Left colon (tissue), 2 donors: ENCODE measurements at places on chromosomes 7 and 10.

DNA sequence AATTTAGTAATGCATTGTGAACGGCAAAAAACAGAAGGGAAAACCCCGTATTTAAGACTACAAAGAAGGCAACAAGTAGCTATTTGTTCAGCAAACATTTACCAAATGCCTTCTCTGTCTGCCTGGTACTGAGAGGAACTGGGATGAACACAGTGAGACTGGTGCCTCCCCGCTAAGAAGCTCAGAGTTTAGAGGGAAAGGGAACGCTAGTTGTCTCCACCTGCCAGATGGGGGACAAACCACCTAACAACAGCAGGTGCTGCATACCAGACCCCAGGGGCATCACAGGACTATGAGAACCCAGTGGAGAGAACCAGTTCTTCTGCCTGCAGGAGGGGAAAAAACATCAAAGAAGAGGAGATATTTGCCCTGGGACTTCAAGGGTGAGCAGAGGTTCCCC is 147.1 kb downstream of the SLC25A13 start:
- no peak for DNase-seq

DNA sequence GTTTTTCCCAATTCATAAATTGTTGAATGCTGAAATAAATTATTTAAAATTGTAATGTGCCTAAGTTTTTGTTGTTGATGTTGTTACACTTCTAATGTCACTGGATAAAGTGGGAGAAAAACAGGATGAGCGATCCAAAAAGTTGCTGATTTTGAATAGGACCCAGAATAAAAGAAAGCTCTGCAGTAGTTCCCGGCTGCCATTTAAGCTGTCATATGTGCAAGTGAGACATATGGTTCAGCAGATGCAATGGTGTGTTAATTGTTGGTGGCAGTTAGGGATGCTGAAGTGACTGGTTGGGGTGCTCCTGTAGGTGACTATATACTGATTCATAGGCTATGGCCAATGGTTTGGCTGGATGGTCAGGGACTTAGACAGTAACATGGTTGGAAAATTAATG is 1517.4 kb upstream of the LRRTM3 start:
- DNase-seq, result no peak

DNA sequence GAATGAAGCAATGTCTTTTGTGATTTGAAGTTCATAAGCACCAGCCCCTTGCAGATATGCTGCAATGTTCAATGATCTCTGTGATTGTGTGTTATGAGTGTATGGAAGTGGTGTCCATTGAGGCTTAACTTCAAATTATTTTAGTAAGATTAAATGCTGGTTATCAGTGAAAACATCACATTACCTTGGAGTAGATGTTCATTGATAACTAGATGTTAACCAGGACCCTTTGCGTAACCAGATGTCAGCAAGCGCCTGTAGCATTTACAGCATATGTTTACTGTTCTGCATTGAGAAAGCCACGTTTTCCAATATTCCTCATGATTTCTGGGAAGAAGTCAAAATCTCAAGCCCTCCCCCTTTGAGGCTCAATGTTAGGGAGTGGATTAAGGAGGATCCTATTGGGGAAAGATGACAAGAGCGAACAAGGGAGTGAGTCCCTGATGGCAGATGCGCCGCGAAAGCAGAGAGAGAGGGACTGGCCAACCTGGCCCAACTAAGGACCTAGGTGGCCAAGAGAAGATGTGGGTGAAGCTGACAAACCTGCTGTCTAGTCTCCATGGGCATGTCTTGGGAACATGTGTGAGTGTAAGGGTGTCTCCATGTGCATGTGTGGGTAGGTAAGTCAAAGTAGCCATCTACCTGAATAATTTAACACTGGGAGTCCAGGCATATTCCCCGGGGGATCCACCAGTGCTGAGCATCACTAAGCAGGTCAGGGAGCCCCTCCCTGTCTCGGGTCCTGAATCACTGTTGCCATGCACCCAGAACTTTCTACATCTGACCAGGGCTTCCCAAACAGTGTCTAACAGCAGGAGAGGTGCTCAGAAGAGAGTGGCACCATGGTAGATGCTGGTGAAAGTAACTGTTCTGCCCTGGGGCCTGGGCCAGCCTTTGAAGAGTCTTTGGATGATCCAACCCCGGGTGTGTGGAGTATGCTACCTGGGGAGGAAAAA is 141.6 kb upstream of the GDF10 start:
- DNase-seq, result no peak

DNA sequence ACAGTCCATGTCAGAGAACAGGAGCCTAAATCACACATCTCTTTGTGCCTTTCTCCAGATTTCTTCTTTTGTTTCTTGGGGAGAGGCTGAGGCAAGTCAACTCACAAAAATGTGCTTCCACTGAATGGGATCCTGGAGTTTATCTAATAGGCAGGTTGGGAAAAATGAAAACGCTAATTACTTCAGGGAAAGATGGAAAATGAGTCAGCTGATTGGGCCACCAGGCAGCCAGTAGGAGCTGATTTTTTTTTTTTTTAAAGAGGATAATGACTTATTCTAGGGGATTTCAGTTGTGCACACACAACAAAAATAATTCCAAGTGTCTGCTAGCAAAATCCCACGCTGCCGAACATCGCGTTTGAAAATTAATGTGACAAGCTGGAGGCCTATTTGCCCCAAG is 412.8 kb upstream of the ZMIZ1 start:
- no peak for DNase-seq

GRCh38 chr10:35391153-35391953 is 55.0 kb downstream of the CCNY start:
- no peak for DNase-seq

GRCh38 chr10:77925795-77926565 is 575 bp downstream of the DLG5 start:
- DNase-seq, result peak; percentile 73

DNA sequence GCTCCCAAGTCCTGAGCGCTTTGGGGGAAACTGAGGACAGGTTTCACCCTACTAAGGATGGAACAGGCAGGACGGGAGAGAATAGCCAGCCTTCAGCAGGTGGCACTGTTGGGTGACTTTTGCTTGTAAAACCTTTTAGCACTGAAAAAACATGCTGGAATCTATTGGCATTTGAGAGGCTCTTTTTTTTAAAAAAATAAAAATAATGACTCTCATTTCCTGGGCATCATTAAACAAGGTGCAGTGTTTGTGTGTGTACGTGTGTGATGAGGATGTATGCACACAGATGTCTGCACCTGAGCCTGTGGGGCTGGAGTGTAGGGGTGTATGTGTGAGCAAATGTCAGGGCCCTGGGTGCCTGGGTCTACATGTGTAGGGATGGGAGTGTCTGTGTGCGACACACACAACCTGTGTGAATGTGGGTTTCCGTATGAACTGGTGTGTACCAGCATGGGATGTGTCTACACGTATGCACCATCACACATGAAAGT is 177.9 kb downstream of the RPS24 start:
- no peak for DNase-seq

- DNase-seq, result peak; percentile 32
Observed at GRCh38 chr7:54546081-54546985, 4.2 kb downstream of the VSTM2A start.

GRCh38 chr10:98582363-98582762 is 135.6 kb upstream of the HPS1 start:
- DNase-seq, result no peak

DNA sequence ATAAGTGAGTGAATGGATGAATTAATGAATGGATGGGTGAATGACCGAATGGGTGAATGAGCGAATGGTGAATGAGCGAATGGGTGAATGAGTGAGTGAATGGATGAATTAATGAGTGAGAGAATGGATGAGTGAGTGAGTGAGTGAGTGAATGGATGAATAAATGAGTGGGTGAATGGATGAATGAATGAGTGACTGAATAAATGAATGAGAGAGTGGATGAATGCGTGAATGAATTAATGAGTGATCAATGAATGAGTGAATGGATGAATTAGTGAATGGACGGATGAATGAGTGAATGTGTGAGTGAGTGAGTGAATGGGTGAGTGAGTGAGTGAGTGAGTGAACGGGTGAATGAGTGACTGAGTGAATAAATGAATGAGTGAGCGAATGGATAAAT is 49.5 kb upstream of the HMX3 start:
- no peak for DNase-seq

- no peak for DNase-seq
Observed at GRCh38 chr10:93319896-93320295, 162.2 kb downstream of the MYOF start.

DNA sequence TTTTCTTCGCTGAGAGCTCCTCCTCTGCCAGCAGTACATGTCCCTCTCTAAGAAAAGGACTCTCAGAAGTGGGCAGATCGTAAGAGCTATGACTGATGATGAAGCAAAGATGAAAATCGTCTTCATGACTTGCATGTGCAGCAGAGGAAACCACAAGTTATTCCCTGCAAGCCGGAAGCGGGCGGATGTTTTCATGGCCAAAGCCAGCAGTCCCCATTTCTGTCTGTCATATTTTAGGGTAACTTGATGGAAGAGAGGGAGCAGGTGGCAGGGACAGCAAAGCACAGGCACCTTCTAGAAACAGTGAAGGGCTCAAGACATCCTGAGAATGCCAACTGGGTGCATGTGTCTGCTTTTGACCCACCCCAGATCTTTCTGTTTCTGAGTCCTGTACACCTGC is 19.9 kb downstream of the KLF6 start:
- DNase-seq, result no peak

DNA sequence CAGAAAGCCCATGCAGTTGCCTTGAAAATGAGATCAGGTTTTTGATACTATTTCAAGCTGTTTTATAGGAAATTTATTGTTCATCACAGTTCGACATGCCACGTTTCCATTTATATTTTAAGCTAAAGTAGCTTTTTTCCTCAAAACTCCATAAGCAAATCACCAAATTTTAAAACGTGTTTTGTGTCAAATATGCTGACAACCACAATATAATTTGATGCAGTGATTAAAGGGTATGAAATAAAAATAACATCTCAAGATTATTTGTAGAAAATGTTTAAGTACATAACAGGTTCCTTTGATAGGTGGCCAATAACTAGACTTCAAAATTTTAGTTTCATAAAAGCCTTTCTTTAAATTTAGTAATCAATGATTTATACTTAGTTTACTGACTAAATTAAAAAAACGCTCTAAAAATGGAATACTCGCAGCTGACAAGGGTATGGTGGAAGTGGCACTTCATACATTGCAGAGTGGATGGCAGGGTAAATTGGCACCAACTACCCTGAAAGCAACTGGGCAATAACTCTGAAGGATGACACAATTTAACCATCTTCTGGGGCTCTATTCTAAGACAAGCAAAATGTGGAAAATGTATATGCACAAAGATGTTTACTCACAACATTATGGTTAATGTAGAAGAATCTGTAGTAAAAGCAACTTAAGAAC is 481.6 kb downstream of the TNS3 start:
- DNase-seq, result no peak

- DNase-seq, result no peak
Observed at GRCh38 chr10:117911684-117912083, 135.1 kb downstream of the RAB11FIP2 start.

DNA sequence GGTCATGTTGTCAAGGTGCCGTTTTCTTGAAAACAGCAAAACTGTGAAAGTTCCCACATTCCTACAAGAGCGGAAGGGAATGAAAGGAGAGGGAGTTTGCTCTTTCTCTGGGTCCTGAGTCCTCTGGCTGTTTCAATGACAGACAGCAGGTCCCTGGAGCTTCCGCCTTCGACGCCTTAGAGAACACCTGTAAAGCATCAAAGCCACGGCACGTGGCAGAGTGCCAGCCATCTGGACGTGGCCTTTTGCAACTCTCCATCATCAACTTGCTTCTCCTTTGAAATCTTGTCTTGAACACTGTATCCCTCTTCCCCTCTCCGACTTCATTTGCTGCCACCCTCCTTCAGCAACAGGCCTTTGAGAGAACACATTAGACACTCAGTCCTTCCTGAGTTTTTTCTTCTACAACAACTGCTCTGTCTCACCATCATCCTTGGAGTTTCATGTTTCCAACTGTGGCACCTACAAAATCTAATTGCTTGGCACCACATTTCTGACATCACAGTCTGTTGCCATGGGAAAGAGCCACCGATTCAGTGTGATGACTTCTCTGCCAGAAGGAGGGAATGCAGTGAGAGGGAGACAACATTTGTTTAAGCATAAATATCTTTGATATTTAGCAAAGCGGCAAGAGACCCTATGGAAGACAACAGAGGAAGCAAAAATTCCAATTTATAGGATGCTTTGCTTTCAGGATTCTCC is 204.9 kb upstream of the PTER start:
- no peak for DNase-seq

DNA sequence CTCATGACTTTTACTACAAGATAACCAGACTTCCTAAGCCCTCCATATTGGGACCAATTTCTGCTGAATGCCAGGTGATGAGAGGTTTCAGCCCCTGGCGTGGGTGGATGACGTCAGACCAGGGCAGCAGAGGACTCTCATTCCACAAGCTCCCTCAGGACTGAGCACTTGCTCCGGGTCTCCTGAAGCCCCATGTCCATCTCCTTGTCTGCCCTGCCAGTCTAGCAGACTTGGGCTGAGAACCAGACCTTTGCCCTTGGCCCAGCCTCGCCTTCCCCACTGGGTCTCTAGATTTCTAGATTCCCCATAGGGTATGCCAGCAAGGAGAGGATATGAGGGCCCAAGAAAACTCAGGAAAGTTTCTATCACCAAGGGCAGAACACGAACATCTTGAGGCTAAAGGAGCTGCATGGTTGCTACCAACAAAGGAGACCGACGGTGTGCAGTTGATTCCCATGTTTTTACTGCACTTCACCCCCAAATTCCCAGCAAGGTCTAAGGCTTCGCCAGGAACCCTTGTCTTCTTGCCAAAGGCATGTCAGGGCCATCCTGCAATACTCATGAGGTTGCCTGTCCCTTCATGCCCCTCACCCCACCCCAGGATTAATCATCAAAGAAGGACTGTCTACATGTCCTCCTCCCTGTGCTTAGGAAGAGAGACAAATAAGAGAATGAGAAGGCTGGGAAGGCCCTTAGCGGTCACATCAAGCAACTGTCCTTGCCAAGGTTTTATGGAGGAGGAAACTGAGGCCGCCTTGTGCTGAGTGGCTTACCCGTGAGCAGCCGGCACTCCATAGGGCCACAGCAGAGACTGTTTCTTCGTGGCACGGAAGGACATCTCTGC is 96.5 kb upstream of the MACROH2A2 start:
- no peak for DNase-seq

- no peak for DNase-seq
Observed at GRCh38 chr7:117836-118614, 74.3 kb upstream of the FAM20C start.

DNA sequence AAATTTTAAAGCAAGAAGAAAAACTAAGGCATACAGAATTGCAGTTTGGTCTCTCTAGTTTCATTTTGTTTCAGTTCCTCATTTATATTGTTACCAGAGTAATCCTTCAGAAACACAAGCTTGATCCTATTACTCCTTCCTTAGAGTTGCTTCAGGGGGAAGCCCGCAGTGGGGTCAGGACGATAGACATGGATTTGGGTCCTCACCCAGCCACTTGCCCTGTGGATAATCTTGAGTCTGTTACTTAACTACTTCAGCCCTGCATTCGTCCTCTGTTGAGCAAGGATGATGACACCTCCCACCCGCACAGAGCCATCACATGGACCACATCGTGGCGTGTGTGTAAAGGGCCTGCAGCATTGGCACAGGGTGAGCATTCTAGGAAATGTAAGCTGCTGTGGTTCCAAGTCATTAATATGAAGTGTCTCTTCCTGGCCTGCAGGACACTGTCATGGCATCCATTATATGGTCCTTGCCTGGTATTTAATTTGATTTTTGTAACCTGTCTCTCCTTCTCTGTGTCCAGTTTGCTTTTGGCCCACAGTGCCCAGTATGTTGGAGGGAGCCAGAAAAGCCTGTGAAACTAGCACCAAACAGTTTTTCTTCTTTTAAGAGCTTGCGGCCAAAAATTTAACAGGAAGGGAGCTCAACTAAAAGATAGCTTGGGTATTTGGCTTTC is 111.2 kb downstream of the EEPD1 start:
- DNase-seq, result no peak

GRCh38 chr10:47079204-47079580 is 168.0 kb downstream of the PTPN20 start:
- no peak for DNase-seq

- peak; percentile 33 for DNase-seq
Observed at GRCh38 chr10:42781893-42782445, 626 bp upstream of the BMS1 start.
